GM18507 (cell line): ENCODE measurements at places on chromosomes 7 and 10.
A peak's percentile ranks its signal among the peaks of the same experiment; 100 is the strongest.

DNA sequence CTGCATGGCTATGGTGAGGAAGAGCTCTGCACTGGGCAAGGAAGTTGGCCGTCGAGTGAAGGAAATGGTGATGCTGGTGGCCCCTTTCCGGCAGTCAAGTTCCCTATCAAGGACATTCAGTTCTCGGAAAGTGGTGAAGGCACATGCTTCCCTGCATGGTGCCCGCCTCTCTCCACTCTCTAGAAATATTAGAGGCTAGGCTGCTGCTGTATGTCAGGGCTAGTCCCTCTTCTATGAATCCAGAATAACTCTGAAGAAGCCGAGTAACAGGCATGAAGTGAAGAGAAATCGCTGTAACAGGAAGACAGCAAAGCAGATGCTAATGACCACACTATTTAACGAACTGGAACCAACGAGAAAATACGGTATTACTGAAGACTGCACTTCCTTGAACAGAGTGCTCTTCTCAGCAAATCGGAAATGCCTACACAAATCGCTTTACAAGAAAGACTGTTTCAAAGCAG is 5.4 kb downstream of the IDI1 start:
- no peak for DNase-seq

DNA sequence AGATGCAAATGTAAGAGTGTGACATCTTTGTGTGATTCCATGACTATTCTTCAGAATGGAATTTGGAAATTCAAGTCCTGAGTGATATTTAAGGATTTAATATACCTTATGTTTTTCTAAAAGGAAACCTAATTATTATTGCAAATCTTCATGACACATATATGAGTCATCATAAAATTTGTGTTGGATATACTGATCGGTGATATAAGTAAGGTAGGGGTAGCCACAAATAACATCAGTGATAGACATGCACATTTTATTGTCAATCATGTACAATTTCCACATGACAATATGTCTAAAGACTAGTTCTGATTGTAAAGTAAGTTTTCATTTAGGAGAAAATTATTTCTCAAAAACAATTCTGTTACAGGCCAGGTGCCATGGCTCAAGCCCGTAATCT is 59.7 kb upstream of the AGMO start:
- DNase-seq = no peak

DNA sequence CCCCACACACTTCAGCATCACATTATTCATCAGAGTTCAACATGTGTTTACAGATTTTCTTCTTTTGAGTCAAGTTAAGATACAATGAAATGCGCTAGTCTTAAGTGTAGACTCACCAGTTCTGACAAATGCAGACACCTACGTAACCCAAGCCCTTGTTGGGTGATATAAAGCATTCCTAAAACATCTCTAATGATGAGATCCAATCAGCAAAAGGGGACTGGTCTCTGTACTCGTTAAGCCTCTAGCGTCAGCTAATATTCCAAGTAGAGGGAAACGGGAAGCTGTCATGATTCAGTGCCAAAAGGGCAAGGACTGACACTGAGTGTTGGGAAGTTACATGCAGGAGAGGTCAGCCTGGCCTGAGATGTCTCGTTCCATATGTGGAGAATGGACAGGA is 38.7 kb upstream of the TRIL start:
- no peak for DNase-seq

GRCh38 chr7:85011127-85011526 is 175.7 kb downstream of the SEMA3D start:
- no peak for DNase-seq

DNA sequence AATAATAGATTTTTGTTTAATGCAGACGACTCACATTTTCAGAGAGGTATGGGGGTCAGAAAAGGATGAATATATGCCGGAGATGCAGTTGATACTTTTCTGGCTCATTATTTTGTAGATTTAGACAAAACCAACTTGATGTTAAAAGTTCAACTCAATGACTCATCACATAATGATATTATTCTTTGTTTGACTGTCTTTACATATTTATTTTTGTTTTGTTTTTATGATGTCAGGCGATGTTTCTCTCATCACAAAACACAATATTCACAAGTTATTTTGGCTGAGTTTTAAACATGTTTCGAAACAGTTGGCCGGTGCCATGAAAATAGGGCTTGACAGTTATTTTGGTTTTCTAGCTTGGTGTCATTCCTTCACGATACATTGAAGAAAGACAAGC is 1.3 kb downstream of the GJD4 start:
- no peak for DNase-seq

DNA sequence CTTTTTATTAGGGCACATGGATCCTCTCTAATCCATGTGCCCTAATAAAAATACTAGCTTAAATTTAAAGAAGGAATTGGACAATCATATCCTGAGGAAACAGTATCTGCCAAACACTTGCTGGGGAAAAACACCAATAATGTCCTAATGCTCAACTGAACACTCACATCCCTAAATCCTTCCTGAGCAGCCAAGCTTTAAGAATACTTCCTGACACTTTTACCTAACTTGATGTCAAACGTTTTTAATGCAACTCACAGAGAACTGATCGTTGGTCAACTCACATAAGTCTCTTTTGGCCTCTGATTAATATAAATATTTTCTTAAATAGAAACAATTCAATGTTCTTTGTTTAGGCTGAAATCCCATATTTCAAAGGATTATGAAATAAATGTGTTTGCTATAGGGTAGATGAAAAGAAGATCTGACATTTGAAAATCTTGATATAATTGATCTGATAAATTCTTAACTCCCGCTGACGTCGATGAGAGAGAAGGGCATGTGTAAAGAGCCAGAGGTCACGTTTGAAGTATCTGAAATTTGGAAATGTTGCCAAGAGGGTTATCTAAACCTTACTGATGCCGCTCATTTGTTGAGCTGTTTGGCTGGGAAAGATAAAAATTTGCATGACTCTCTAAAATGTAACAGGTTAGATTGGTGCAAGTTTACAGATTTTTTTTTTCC is 122.8 kb upstream of the RHOBTB1 start:
- DNase-seq = no peak

DNA sequence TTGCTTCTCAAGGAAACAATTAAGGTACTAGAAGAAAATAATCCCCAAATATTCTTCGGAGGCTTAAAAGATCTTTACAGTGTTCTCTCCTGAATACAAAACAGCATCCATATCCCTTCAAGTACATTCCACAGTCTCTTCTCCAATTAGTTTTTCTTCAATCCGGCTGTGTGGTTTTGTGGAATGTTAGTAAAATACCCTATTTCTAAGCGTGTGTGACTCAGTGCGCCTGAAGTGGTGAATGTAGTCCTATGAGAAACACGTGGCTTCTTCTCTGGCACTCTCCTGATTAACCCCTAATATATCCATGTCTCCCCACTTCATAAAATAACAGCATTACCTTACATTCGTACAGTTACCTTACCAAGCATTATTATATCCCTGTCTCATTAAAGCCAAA is 570.2 kb downstream of the ARL4A start:
- no peak for DNase-seq

DNA sequence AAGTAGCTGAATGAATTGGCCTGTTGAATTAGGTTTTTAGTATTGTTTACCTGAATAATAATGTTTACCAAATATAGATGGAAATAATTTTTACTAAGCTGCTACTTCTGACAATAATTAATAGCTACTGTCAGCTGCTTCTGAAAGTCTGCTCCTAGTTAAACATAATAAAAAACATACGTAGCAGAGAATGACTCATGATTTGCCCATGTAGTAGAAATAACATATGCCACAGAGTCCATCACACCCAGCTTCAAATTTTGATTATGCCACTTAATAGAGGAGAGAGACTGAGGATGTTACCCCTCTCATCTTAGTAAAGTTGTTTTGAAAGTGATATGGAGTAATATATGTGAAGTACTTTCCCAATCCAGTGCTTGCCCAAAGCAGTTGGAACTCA is 57.6 kb upstream of the MDFIC start:
- no peak for DNase-seq

GRCh38 chr10:11425676-11426075 is 185.8 kb downstream of the USP6NL start:
- no peak for DNase-seq

- DNase-seq = no peak
Measured at GRCh38 chr10:110442746-110443145, 55.0 kb upstream of the DUSP5 start.

DNA sequence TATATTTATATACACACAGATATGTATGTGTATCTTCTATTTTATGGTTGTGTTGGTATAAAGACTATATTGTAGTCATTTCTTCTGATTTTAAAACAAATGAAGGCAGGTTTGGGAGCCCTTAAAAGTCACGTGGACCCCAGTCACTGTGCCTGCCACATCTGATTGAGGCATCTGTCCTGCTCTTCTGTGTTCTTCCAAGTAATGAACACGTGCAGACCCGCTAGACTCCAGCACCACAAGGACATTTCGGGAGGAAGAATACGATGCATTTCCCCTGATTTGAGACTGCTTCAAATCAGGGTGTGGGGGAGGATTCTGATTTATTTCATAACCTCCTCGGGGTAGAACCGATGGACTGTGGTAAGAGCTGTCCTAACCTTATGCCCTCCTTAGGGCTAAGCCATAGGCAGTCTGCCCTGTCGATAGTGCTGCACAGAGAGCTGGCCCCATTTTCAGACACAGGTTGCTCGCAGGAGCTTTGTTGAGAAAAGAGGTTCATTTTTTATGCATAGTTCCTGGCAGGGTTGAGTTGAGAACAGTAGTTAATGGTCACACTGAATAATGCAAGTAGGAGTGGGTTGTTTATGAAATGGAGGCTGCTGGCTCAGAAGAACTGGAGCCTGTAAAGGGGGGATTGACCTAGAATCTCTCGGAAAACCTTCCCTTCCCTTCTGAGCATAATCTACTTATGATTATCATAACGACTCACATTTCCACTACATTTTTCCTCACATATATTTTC is 55.0 kb upstream of the C10orf120 start:
- DNase-seq = no peak

DNA sequence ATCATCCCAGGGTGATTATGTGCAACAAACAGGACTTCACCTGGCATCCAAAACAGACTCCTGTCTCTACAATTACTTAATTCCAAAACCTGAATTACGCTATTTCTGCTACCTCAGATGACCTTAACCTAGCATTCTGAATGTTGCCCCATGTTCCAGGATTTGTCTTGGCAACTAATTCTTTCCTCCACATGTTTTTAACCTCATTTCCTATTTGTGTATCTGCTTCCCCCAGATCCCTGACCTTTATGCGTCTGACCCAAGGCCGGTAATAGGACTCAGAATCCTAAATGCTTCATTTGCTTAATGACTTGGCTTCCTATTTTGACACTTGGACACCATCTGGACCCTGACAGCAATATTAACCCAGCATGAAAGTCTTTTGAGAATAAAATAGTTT is 8.7 kb upstream of the ING3 start:
- no peak for DNase-seq

GRCh38 chr10:104657457-104657856 is 16.4 kb downstream of the SORCS3 start:
- no peak for DNase-seq

GRCh38 chr7:157568106-157568769 is 231.4 kb downstream of the DNAJB6 start:
- DNase-seq = no peak

- DNase-seq = no peak
Measured at GRCh38 chr7:2665359-2665791, 22.6 kb upstream of the AMZ1 start.

GRCh38 chr7:93819699-93820098 is 70.9 kb downstream of the TFPI2 start:
- DNase-seq = no peak

- DNase-seq = no peak
Measured at GRCh38 chr7:6399351-6399750, 48.4 kb downstream of the DAGLB start.

GRCh38 chr10:49395741-49396665 is at the start of gene DRGX:
Gene DRGX, minus strand, starts transcription at chr10:49396089. Its CDS starts 649 bp downstream, at chr10:49395440.
- DNase-seq = no peak

DNA sequence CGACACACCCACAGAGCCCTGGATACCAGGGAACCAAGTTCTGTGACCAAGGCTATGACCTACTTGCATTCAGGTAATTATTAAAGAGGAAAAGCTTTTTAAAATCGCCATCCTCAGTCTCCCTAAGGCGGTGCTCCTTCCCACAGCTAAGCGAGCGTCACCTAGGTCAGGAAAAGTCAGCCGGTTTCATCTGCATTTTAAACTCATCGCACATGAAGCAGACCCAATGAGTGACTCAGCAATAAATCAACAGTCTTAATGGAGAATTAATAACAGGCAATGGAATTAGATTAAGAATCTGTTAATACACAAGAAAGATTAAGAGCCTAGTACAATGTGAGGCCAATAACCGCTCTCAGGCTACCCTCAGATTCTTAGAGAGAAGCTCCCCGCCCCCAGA is 59.2 kb downstream of the HSPA12A start:
- no peak for DNase-seq

GRCh38 chr7:92246360-92247101 is 757 bp downstream of the ANKIB1 start:
- DNase-seq = peak; percentile 5

GRCh38 chr7:129768614-129769399 is 157.3 kb downstream of the NRF1 start:
- DNase-seq = no peak

- no peak for DNase-seq
Measured at GRCh38 chr10:96044736-96045135, 1.4 kb downstream of the CCNJ start.

GRCh38 chr10:63586043-63586442 is 64.8 kb downstream of the REEP3 start:
- DNase-seq = no peak

DNA sequence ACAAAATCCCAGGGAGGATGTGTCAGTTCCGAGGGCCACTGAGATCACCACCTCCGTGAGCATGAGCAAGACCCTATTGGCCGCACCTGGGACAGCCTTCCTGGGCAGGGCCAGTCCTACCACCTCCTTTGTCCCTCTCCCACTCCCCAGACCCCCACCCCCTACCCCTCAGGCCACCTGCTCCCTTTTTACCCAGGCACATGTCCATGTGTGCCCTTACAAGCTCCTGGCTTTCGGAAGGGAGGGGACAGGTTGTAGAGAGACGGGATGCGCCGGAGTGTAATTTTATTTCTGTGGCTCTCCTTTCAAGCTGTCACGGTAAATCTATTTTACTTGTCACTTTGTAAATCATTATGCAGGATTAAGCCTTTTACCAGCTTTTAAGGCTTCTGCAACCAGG is 20.9 kb downstream of the ZMIZ1 start:
- DNase-seq = no peak

- no peak for DNase-seq
Measured at GRCh38 chr10:29859521-29860130, 199.8 kb downstream of the JCAD start.

GRCh38 chr7:112286250-112287086 is 80.0 kb downstream of the ZNF277 start:
- no peak for DNase-seq
